Activated CD4-positive, CD25-positive, alpha-beta regulatory T cell (primary cell): ENCODE measurements at places on chromosomes 7 and 10.

- peak; percentile 19 for DNase-seq
Measured at GRCh38 chr7:44580945-44581878, 819 bp downstream of the TMED4 start.

GRCh38 chr10:98745645-98746044 lies 298.9 kb upstream of the HPS1 start:
- no peak for DNase-seq

- DNase-seq, result no peak
Measured at GRCh38 chr7:2511769-2512168, 7.8 kb upstream of the LFNG start.

- no peak for DNase-seq
Measured at GRCh38 chr7:3277604-3278572, 23.2 kb upstream of the SDK1 start.

DNA sequence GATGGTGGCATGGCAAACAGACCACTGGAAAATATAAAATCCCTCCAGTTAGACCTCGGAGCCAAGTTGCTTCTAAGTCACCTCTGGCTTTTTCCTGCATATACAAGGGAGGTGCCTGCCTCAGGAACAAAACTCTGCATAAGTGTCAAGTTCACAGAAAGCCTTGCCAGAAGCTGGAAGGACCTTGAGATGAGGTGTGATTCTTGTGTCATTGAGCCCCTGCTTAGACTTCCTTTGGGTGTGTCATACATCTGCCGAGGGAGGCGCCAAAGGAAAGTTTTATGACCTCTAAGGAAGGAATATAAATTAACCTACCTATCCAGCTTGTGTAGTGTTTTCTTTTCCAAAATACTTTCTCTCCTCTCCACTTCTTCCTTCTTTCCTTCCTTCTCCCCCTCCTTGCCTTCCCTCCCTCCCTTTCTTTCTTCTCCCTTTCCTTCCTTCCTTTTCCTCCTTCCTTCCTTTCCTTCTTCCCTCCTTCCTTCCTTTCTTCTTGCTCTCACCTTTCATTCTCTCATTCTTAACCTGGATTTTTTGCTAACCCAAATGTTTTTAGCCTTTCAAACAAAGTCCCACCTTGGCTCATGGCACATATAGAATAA lies 75.2 kb downstream of the TRIL start:
- no peak for DNase-seq

DNA sequence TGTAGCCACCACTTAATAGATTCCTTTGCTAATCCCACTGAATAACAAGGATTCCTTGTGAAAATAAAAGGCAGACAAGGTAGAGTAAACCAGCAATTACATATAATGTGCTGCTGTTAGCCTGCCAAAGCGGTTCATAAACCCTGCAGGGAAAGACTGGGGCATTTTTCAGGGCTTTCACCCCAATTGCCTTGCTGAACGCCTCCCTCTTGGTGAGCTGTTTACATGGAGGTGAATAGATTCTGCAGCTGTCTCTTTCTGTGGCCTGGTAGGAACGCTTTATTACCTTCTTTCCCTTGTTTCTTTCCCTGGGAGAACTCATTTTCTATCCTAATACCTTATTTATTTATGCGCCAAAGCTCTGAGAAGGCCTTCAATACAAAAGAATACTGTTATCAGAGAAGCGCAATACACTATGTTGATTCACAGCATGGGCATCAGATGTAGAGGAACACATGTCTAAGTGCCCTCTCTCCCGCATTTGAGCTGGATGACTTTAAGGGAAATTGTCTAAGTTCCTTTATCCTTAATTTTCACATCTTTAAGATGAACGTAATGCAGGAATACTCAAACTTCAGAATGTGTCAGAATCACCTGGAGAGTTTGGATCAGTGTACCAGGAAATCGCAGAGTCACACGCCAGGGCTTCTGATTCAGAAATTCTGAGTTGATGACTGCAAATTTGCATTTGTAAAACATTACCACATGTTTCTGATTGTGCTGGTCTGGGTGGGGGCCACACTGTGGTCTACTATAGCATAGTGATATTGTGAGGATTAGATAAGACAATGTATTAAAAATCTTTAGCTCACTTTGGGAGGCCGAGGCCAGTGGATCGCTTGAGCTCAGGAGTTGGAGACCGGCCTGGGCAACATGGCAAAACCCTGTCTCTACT lies 1203.8 kb downstream of the SORCS3 start:
- no peak for DNase-seq

GRCh38 chr10:33252794-33253203 lies 81.7 kb downstream of the NRP1 start:
- DNase-seq, result no peak

DNA sequence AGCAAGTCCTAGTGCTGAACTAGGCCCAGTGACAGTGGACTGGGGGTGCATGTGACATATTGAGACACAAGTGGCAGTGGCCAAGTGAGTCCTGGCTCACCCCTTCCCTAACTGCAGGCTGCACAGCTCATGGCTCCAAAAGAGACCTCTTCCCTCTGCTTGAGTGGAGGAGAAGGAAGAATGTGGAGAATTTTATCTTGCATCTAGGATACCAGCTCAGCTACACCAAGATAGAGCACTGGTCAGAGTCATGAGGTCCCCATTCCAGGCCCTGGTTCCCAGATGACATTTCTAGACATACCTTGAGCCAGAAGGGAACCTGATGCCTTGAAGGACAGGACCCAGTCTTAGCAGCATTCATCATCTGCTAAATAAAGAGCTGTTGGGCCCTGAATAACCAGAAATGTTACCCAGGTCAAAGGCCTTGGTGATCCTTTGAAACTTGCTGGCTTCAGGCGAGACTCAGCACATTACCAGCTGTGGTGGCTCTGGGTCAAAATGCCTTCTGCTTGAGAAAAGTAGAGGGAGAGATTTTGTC lies 114.5 kb downstream of the CDC14C start:
- no peak for DNase-seq

GRCh38 chr7:155815332-155816191 lies 3.3 kb upstream of the SHH start:
- peak; percentile 16 for DNase-seq

DNA sequence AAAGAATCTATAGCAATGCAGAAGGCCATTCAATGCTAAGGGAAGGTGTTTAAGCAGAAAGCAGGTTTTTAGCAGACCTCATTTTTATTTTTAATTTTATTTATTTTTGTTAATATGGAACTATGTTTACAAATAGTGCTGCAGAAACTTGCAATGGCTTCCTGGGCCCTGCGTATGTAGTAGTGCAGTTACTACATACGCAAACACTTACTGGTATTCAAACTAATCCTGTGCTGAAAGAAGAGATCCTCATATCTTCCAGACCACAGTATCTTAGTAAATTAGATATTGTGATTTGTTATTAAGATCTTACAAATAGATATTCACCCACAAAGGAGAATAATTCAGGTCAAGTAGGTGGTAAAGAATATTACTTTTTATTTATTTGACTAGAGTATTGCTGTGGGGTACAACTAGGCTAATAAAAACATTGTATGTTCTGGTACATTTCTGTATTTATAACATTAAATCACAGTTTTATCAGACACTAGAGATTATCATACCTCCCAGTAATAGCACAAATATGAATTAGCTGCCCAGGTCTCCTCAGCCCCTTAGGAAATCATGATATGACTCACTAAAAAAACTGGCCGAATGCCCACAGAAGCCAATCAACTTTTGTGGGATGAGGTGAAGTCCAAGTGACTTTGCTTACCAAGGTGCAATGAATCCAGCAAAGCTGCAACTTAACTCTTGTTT lies 57.6 kb downstream of the RNLS start:
- DNase-seq, result no peak

GRCh38 chr7:45176886-45177731 lies 19.5 kb downstream of the RAMP3 start:
- no peak for DNase-seq
